Activated CD8-positive, alpha-beta memory T cell treated with anti-CD3 and anti-CD28 coated beads, Interleukin-2, amount 10 ng/mL, durations not matched to agents 7 days and 5 days (primary cell): ENCODE measurements at places on chromosomes 5 and 9.
A peak's percentile ranks its signal among the peaks of the same experiment; 100 is the strongest.

DNA sequence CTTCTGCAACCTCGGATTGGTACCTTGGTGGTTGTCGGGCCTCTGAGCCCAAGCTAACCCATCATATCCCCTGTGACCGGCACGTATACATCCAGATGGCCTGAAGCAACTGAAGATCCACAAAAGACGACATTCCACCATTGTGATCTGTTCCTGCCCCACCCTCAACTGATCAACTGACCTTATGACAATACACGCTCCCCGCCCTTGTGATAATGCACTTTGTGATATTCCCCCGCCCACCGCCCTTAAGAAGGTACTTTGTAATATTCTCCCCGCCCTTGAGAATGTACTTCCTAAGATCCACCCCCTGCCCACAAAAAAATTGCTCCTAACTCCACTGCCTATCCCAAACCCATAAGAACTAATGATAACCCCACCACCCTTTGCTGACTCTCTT lies 16.5 kb upstream of the TOR1B start:
- no peak for DNase-seq

- no peak for DNase-seq
Measured at GRCh38 chr9:1461812-1462211, 411.7 kb downstream of the DMRT2 start.

DNA sequence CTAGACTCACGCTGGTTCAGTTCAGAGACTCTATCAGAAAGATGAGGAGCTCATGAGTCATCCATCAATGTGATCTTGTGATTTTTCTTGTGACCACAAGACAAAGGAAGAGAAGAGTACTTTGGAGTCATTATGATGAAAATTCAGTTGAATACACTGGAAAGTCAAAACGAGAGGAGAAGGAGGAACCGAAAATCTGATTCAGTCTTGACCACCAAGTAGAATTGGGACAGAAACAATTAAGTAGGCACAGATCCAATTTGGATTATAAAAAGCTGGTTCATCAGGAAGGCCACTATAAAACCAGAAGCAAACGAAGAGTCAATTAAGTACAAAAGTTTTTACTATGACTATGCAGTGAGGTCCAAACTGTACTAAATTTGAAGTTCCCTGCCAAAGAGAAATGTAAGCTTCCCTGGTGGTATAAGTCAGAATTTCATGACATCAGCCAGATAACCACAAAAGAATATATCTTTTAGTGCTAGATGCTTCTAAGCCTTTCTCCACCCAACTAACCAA lies 90.9 kb downstream of the THBS4 start:
- peak; percentile 44 for DNase-seq

GRCh38 chr5:14296533-14297331 lies 153.6 kb downstream of the TRIO start:
- DNase-seq: no peak

- peak; percentile 9 for DNase-seq
Measured at GRCh38 chr5:2007878-2008501, 125.3 kb upstream of the IRX4 start.

- no peak for DNase-seq
Measured at GRCh38 chr9:20537294-20537693, 85.0 kb downstream of the MLLT3 start.

- DNase-seq: no peak
Measured at GRCh38 chr9:88589656-88590055, 54.7 kb downstream of the NXNL2 start.

DNA sequence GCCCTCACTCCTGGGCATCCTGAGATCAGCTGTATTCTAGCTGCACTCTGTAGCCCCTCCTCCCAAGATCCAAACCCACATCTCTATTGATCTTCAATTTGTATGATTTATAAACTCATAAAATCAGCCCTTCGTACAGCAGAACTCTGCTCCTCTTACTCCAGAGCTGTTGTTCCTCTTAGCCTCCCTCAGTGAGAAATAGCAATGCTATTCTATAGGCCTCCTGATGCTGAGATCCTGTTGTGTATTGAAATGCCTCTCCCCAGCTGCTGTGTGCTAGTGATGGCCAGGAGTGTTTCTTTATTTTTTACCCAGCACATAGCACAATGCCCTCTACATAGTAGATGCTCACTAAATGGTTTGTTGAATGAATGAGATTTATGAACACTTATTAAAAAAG lies 320.5 kb upstream of the ADCY2 start:
- no peak for DNase-seq

- no peak for DNase-seq
Measured at GRCh38 chr5:108255468-108255867, 126.4 kb downstream of the FBXL17 start.

DNA sequence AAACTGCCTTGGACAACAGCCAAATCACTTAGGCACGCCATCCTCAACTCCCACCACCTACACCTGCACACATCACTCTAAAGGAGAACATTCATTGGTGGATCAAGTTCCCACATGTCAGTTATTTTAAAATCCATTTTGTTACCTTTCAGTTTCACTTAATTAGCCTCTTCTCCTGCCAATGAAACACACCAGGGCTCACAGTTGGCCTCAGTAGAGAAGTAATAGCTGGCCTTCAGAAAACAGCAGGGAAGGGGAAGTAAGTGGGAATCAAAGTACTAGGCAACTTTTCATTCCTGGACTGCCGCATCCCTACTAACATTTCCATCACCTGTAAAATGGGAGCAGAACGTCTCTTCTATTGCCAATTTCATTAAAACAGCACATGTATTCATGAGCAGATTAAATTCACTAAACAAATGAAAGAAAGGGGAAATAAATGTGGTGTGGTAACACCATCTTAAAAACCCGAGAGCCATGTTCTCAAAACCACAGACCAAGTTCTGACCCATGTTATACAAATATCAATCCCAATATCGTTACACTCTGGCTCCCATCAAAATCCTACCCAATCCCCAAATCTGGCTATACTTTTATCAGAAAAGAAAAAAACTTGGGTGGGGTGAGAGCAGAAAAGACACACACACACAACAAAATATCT lies 1.7 kb downstream of the SIL1 start:
- DNase-seq: no peak

DNA sequence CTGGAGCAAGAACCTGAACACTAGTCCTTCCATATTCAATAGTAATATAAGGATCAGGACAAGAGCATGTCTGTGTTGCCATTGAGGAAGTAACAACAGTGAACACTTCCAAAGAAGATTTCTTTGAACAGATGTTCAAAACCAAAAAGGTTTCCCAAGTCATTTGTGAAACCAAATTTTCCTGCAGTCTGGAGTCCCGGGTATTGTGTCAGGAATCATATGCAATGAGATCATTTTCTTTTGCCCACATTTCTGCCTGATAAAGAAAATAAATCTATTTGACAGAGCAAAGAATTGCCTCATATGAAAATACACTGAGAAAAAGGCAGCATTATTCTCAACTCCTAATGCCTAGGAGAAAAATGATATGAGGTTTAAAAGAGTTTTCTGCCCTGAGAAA lies 151.7 kb downstream of the SNX18 start:
- no peak for DNase-seq

DNA sequence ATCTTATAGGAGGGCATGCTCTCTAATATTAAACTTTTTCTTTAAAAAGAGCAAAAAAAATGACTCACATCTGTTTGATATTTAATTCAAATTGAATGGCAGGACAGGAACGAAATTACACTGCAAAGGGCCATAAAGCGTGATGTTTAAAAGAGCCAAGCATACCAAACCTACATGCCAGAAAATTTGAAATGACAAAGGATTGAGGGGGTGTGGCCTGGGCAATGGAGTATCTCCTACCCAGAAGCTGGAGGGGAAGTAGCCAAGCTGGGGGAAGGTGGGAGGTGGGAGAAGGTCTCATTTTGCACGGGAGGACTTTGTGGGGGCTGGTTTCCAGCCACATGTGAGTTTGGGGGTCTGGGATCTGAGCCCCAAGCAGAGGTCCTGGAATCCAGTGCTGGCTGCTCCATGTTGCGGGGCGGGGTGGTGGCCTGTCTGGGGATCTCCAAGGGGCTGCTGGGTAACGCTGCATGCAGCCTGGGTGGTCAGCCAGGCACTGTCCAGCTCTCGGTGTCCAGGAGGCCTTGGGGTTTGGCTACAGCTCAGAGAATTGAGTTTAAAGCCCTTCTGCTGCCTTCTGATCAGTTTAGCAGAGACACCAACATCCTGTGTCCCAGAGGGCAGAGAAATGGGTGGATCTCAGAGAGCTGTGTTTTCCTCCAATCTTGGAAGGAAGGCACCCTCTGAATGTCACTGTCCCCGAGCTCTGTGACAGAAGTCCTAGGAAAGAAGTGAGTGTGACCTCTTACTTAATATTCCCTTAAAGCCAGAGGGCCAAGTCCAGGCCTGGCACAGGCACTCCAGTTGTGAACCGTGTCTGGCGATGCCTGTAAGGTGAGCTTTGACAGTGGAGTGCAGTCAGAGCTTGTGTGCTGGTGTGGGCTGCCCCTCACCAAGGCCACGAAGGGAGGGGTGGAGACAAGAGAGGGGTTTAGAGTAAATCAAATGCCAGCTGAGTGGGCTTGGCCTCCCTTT lies 7.6 kb downstream of the DCANP1 start:
- peak; percentile 34 for DNase-seq

DNA sequence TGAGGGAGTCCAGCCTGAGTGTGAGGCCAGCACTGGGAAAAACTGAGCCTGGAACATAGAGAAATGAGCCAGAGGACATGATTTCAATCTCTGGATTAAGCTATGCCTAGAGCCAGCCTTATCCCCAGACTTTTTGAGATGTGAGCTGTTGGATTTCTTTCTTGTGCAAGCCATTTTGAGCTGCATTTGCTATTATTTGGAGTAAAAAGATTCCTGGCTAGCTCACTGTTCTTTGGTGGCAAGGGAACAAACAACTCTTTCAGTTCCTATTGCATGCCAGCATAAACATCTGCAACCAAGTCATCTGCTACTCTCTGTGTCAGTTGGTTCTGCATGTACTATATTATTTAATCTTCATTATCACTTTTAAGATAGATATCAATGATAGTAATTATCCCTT lies 70.1 kb upstream of the MAN2A1 start:
- DNase-seq: no peak
